ENCODE measurements at places on chromosomes 7 and 10.

DNA sequence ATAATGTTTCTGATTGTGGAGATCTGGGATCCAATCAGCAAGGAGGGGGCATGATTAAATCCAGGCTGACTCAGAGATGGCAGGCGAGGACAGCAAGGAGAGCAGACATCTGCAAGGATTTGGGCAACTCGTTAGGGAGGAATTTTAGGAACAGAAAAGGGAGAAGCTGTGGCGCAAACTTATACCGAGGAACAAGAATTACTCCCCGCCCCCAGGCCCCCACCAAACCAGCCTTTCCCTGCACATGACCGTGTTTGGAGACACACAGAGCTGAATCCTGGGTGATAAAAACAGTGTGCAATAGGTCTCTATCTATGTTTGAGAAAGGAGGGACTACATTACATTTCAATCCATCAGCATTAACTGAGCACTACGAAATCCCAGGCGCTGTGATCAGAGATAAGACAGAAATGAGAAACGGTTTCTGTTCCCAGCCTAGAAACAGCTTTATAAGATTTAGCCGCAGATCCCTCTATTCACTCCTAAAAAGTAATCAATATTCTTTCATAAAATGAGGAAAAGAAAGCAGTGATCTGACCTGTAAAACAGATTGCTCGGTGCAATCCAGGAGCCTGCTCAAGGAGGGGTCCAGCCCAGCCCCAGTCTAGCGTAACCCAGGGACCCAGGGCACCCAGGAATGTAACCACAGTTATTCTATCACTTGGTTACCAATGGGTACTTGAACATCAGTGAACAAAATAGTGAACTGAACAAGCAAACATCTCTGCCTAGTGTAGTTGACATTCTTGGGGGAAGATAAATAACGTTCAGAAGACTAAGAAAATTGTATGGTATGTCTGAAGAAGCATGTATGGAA, 37.2 kb upstream of the RAPGEF5 start:
- H3K36me3 ChIP-seq: no peaks in the 10 kb centered on the region
- H3K4me1 ChIP-seq: no peaks in the 10 kb centered on the region
- no peak overlapping the region for H3K4me3 ChIP-seq
- no peak for DNase-seq

- H3K36me3 ChIP-seq: no peaks in the 10 kb centered on the region
- H3K27me3 ChIP-seq: no peaks in the 10 kb centered on the region
- DNase-seq: no peak
- H3K4me3 ChIP-seq: no peak overlapping the region
- no peaks in the 10 kb centered on the region for H3K4me1 ChIP-seq
- H3K27ac ChIP-seq: no peak overlapping the region
Observed at GRCh38 chr7:69218576-69218975, 379.7 kb upstream of the AUTS2 start.

DNA sequence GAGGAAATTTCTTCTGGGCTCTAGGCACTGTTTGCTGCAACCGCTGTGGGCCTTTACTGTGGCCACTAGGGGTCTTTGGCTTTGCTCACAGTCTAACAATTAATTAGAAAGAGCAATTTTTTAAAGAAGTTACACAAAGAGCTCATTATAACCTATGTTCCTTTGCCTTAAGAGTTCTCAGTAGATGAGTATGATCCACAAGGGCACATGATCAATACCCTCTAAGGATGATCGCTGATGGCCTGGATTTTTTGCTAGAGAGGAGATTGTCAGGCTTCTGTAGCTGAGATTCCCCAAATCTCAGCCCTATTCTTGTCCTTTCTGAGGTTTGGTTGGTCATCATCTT, 80.8 kb upstream of the RHOBTB1 start:
- H3K4me3 ChIP-seq: no peak overlapping the region
- H3K36me3 ChIP-seq: no peaks in the 10 kb centered on the region
- H3K27me3 ChIP-seq: no peaks in the 10 kb centered on the region
- no peaks in the 10 kb centered on the region for H3K4me1 ChIP-seq
- DNase-seq: no peak

GRCh38 chr7:142328551-142328950, 70.7 kb upstream of the PRSS58 start:
- DNase-seq: no peak
- no peaks in the 10 kb centered on the region for H3K36me3 ChIP-seq
- no peak overlapping the region for H3K4me3 ChIP-seq
- H3K27me3 ChIP-seq: peaks cover 8% of the 10 kb centered on the region
